ENCODE measurements at places on chromosomes 5 and 9.
A peak's percentile ranks its signal among the peaks of the same experiment; 100 is the strongest.

DNA sequence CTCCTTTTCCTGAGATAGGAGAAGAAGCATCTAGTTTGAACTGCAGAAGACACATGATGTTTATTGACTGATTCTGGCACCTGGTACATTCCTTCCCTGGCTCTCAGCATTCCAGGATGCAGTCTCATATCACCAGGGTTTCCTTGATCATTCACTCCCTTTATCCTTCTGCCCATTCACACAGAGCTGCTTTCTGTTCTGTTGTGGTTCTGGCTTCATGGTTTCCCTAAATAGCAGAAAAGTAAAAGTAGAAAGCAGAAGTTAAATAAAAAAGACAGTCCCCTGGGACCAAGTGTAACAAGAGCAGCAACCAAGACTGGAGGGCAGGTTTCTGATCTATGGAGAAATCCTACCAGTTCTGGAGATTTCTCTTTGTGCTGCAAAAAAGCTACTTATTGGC, 3.2 kb downstream of the IFNA8 start:
- DNase-seq: no peak

DNA sequence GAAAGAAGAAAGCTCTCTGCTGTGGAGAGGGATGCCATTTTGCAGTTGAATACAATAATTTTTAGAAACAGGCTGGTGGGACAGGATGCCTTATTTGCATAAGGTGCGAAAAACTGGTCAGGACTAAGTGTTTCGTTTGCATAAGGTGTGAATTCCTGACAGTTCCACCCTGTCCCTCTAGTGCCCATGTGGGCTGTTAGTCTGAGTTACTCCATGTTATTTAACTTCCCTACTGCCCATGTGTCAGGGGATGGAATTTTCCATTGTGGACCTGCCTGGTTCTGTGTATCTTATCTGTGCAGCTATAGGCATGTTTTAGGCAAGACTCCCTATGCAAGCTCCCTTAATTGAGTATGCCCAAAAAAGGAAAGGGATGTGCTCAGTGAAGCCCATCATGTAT, 35.3 kb upstream of the NFIL3 start:
- DNase-seq: no peak

GRCh38 chr9:109799792-109800191, 19.8 kb downstream of the PALM2AKAP2 start:
- DNase-seq: no peak

DNA sequence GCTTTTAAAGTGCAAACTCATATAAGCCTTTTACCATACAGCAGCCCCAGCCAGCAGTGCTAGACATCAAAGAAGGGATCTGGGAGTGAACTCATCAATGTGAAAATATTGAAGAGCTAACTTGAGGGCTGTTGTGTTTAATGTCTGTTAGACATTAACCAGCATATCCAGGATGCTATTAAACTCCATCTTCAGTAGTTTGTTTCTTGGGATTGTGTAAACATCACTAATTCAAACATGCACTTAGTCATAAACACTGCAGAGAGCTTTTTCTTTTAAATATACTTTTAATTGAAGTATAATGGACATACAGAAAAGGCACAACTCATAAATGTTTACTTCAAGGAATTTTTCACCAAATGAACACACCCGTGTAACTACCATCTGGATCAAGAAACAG, 81.8 kb downstream of the TMEM252 start:
- DNase-seq: no peak

GRCh38 chr5:90326995-90327394, 82.6 kb downstream of the CETN3 start:
- no peak for DNase-seq

DNA sequence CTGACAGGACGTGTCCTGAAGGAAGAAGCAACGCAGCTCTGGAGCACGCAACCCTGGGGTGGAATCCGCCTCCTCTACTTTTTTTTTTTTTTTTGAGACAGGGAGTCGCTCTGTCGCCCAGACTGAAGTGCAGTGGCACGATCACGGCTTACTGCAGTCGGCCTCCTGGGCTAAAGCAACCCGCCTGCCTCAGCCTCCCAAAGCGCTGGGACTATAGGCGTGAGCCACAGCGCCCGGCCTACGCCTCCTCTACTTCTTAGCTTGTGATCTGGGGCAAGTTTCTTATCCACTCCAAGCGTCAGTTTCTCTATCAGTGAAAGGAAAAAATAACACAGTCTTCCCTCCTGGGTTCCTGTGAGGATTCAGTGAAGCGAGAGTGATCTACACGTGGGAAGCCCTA, 96.1 kb upstream of the RAPGEF1 start:
- no peak for DNase-seq

DNA sequence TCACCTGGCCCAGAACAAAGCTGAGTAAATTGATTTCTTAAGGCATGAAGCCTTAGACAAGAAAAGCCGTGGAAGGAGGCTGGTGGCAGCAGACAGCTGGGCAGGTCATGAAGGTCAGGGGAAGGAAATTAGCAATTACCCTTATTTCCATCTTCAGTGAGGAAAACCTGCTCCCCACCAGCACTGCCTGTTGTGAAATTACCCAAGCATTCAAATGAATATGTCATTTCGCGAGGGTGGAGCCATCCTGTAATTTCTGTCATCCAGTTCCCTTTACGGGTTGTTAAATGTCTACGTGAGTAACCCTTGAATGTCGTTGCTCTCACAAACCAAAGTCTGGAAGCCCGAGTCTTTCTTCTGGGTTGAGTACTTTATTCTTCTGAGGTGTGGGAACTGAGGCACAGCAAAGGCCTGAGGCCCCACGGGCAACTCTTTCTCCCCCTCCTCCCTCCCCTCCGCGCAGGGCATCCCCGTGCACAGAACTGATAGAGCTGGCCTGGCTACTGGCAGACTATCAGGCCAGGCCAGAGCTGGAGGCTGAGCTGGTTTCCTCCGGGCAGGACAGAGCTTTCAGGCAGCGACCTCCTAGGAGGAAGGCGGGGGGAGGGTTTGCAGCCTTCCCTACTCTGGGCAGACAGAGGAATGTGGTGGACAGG, 22.0 kb upstream of the AK3 start:
- peak; percentile 79 for DNase-seq

DNA sequence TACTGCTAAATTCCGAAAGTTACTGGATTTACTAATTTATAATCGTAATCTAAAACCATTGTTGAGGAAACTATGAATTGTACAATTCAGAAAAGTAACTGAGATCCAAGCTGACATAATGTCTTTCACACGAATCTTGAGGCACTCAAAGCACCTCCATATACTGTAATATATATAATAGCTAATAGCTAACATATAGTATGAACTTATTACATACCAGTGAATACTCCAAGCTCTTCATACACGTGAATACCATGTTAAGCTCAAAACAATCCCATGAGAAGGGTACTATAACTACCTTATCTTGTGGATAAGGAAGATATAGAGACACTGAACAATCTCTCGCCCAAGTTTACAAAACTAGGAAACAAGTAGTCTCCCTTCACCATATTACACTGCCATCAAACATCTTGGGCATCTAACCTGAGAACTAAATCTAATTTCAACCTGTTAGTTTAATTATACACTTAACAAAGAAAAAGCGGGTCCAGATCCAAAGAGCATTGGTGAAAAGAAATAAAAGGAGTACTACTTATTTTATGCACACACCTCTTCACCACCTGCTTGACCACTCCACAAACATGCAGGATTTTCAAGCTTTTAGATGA, 1.0 kb downstream of the NUDCD2 start:
- DNase-seq: no peak

GRCh38 chr5:94422812-94423211, 195.6 kb downstream of the KIAA0825 start:
- DNase-seq: no peak

DNA sequence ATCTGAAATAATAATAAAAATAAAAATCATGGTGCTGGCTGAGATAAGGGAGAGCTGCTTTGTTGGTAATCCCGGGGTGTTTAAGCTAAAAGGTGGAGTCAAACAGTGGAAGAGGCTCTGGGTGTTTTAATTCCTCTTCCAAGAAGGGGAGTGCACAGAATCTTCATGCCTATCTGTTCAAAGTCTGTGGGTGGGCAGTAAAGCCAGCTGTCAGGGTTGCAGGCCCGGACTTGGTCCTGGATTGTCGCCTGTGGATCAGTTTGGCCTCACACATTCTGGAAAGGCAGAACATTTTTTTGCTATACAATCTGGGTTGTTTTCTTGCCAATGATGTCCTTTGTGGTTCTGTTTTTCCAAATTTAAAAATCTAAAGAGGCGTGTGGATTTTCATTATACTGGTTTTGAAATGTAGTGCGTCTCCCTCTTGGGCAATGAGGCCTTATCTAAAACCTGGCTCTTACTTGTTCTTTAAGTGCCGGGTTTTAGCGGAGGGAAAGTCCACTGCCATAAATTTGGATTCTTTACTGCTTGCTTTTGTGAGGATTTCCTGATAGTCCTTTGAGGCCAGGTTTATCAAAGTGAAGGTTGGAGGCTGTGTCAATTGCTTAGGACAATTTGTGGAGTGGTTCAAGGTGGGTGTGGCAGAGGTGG, 5.8 kb downstream of the ANKDD1B start:
- DNase-seq: no peak

DNA sequence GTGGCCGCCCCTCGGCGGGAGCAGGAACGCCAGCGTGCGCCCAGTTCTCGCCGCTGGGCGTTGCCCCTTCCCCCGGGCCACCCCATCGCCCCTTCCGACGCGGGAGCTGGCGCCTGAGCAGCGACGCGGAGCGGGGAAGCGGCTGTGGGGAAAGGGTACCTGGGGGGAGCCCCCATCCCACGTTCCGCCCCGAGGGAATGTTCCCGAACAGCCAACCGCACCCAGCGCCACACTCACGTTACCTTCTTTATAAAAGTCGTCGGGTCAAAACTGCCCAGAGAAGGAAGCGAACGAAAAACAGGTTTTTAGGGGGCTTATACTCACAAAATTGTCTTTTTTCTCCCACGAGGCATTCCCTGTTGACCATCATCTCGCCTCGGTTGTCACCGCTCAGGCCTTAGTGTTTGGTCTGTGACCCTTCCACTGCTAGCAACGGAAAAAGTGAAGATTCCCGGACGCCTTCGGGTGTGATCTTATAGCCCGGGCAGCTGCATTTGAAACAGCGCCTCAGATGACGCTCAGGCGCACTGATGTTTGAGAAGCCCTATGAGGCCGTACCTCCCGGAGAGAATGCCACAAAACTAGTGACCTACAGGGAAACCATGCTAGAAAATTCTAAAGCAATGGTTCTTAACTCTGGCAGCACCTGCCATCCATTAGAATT, 475 bp upstream of the GOLM1 start:
- DNase-seq: no peak

GRCh38 chr5:166251786-166252185, 2039.7 kb upstream of the WWC1 start:
- DNase-seq: no peak

GRCh38 chr9:71592400-71592799, 175.9 kb downstream of the CEMIP2 start:
- DNase-seq: no peak

DNA sequence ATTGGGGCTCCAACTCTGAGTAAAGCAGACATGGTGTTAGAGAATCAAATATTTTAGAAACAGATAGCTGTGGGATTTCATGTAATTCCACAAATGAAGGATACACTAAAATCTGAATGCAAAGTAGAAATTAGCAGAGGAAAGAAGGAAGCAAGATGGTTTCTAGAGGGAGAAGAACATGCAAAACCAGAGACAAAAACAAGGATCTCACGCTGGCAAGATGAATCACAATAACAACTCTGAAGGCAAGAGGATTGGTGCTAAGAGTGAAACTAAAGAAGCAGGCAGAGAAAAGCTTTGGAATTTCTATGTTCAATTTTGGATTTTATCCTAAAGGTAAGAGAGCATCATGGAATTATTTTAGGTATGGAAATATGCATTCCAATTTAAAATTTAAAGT, 857.2 kb upstream of the COX7C start:
- DNase-seq: no peak

- no peak for DNase-seq
Measured at GRCh38 chr9:101400120-101400519, 1.5 kb downstream of the ZNF189 start.

DNA sequence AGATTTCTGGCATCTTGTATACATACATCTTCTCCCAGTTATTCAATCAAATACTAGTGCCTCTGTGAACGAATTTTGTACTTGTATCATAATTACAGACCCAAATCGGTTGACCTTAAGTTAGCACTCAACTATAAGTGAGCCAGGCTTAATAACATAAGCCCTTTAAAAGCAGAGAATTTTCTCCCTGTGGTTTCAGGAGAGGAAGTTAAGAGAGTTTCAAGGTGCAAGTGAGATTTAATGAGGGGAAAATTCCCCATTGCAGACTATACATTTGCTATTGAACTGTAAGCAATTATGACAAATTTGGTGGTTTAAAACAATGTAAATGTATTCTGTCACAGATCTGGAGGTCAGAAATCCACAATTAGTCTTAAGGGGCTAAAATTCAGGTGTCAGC, 261.9 kb upstream of the NREP start:
- DNase-seq: no peak

DNA sequence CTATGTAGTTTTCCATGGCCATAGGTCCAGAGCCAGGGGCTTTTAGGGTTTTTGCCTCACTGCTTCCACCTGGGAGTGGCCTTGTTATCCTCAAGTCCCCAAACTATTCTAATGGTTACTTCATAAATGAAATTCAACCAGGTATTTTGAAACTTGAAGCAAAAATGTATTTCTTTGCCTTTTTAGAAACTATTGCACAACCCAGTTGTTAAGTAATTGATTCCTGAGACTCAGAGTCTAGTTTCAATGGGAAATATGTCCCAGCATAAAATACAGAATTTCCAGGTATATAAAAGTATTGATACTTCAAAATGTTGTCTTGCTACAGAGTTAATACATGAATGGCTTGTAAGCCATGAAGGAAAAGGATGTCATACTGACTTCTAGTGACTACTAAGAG, 456.2 kb upstream of the DAB2 start:
- DNase-seq: no peak

DNA sequence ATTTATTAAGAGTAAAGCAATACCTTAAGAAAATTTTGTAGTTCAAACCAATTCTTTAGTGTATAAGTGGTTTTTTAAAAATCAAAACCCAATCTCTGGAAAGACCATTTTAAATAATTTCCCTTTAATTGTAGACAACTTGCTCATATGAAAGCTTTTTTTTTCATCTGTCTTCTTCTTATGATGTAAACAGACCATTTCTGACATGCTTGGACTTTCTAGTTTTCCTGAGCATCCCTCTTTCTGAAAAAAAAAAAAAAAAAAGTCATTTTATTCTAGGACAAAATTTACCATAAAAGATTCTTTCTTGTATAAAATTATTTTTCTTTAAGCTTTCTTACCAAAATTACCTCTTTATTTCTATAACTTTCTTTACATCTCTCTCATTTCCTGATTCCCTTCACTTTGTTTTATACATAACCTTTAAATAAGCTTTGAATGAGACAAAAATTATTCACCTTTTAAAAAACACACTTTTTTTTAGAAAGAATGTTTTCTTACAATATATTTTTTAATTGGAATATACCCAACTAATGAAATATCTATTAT, 67.5 kb downstream of the COL15A1 start:
- no peak for DNase-seq

GRCh38 chr5:157188270-157188669, 7.6 kb downstream of the ITK start:
- no peak for DNase-seq

- DNase-seq: no peak
Measured at GRCh38 chr5:40446910-40447309, 232.8 kb upstream of the PTGER4 start.

All from cardiac septum (tissue), 1 donor.